GM12891 (cell line): ENCODE measurements at places on chromosomes 1 and 21.

DNA sequence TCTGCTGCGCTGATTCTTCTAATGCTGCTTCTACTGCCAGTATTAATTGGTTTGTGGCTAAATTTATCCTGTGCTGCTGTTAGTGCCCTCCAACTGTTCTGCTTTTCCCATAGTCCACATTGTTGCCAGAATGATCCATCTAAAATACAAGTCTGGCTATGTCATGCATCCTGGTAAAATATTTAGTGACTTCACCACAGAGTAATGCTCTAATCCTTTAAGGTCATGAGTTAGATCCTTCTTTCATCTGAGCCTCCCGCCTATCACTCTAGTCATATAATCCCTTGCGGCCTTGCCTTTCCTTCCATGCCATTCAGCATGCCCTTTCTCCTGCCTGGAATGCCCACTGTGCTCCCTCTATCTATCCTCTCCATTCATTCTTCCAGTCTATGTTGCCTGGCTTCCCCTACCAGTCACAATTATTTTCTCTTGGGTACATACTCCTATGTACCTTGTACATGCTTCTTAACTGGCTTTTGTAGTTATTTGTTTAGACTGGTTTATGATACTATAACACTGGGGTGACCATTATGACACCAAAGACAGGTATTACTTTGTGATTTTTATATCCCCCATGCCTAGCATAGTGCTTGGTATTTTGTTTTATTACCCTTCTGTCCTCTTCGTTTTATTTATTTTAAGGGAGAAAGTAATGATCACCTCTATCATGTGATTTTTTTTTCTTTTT is 144.0 kb downstream of the MAGI3 start:
- no peak for DNase-seq

- DNase-seq = no peak
Observed at GRCh38 chr1:203069030-203069747, 16.6 kb downstream of the MYOG start.

DNA sequence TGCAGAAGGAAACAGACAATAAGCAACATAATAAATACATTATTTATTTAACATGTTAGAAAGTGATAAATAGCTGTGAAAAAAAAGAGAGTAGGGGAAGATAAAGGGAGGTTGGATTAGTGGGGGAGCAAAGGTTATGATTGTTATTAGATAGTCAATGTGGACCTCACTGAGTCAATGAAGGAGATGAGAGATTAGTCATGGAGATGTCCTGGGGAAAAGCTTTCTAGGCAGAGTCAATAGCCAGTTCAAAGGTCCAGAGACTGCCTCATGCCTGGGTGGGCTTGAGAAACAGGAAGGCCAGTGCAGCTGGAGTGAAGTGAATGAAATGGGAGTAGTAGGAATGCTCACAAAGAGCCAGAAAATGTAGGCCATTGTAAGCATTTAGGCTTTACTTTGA is 187.1 kb upstream of the CACYBP start:
- DNase-seq = no peak

GRCh38 chr1:217389895-217390294 is 241.0 kb downstream of the GPATCH2 start:
- no peak for DNase-seq

- no peak for DNase-seq
Observed at GRCh38 chr1:41745022-41745421, 173.7 kb downstream of the HIVEP3 start.

DNA sequence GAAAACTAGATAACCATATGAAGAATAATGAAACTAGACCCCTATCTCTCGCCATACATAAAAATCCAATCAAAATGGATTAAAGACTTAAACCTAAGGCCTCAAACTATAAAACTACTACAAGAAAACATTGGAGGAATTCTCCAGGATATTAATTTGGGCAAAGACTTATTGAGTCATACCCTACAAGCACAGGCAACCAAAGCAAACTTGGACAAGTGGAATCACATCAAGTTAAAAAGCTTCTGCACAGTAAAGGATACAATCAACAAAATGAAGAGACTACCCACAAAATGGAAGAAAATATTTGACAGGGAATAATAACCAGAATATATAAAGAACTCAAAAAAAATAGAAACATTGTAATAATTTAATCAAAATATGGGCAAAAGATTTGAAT is 505.4 kb downstream of the KCNT2 start:
- no peak for DNase-seq
